Karpas-422 (cell line): ENCODE measurements at places on chromosomes 12 and 14.

DNA sequence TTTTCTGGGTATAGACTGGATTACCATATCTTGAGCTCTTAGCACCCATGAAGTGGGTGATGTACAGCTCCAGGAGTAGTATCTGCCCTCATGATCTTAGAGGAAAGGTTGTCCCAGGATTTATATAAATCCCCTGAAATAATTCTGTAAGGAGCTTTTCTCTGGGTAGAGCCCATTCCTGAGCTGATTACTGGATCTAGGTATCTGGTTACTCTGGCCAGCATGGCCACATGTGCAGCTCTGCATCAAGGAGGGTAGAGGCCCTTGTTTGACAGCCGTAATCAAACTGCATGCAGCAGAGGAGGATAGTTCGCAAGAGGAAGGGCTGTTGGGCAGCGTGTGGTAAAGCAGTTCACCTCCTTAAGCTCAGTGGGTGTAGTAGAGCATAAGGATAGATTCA, 8.5 kb downstream of the COX14 start:
- DNase-seq, result no peak

GRCh38 chr14:49641697-49642129, 6.7 kb upstream of the DNAAF2 start:
- no peak for DNase-seq

DNA sequence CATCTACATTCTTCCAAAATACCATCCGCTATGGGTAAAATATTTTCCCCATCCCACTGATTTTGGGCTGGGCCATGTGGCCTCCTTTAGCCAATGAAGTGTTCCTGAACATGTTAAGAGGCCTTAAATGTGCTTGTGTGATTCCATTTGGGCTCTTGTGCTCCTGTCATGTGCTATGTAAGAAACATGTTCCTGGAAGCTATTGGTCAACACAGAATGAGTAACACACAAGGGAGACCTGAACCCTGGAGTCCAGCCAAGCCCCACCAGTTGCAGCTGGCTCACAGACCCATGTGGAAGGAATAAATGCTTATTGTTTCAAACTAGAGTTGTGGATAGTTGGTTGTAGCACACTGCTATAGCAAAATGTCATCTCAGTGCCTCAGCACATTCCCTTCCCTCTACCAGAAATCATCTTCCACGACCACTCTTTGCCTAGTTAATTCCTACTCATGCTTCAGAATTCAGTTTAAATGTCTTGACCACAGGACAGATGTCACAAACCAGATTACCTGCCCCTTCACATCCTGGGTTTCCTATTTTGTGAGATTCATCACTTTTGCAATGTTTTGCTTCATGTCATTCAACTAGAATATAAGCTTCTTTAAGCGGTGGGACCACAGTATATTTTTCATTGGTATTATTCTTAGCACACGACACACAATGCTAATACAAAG, 217.3 kb upstream of the EEA1 start:
- peak; percentile 29 for DNase-seq

DNA sequence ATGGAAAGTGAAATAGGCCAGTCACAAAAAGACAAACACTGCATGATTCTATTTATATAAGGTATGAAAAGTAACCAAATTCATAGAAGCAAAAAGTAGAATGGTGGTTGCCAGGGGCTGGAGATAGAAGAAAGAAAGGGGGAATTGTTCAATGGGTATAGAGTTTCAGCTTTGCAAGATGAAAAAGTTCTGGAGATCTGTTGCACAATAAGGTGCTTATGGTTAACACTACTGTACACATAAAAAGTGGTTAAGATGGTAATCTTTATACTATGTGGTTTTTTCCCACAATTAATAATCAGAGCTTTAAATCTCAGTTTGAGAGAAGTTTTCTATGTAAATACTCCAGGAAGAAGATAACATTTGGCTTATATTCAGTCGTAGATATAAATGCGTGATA, 73.4 kb downstream of the SLC38A4 start:
- no peak for DNase-seq

DNA sequence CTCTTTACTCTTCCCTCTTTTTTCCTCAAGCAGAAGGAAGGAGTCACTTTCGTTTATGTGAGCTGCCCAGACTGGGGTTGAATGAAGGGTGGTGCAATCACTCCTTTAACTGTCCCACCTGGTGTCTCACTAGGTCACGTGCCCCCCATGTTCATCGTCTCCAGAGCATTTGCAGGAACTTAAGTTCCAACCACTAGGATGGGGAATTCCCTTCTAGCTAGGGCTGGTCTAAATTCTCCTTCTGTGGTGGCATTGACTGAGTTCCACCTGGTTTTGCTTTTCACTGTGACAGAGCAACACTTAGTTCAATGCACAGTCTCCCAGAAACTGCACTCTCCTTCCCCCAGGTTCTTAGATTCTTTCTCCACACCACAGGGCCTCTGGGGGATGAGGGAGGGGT, 9.5 kb downstream of the FANCM start:
- DNase-seq, result no peak

GRCh38 chr14:52856139-52856538, 64.7 kb upstream of the GNPNAT1 start:
- DNase-seq, result no peak

DNA sequence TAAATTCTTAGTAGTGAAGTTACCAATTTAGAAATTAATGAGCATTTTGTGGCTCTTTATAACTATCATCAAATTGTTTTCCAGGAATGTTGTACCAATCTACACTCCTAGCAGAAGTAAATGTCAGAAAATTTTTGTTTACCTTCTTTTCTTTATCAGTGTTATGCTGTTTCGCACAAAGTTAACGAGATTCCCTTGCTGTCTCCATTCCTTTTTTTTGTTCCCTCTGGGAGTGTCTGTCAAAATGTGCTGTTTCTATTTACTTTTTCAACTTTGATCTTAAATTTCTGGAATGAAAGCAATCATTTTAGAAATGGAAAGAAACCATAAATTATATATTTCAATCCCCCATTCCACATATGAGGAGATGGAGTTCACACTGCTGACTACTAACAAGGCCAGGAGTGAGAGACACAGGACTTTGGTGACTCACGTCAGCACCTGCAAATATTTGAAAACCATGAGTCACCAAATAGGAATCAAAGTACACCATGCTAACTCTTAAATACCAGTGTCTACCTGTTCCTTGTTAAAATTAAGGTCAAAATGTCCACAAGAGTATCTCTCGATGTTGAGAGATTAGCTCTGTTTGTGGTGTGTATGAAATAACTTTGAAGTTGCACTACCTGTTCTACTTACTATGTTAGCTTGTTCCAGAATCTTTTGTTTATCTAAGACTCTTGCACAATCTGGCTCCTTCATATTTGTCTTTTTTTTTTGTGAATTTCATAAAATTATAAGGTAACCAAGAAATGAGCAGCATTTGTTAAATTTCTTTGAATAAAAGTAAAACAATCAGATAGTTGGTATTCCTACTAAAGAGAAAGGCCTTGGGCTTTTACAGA, 106.0 kb downstream of the RMST start:
- DNase-seq, result peak; percentile 25

GRCh38 chr12:24688601-24689000, 260.3 kb downstream of the BCAT1 start:
- no peak for DNase-seq

DNA sequence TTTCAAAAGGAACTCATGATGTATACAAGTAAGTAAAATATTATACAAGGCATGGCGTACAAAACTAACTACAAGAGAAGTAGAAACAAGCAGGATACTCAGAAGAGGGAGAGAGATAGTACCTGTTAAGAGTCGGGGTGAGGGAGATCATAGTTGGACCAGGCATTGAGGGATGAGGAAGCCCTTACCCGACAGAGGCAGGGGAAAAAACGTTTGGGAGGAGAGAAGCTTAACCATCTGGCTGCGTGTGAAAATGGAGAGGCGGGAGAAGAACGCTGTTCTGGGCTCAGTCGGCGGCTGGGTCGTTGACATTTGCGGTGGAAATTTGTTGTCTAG, 575 bp upstream of the FMNL3 start:
- DNase-seq, result no peak

GRCh38 chr12:75554556-75554880, 43.1 kb upstream of the KRR1 start:
- no peak for DNase-seq

DNA sequence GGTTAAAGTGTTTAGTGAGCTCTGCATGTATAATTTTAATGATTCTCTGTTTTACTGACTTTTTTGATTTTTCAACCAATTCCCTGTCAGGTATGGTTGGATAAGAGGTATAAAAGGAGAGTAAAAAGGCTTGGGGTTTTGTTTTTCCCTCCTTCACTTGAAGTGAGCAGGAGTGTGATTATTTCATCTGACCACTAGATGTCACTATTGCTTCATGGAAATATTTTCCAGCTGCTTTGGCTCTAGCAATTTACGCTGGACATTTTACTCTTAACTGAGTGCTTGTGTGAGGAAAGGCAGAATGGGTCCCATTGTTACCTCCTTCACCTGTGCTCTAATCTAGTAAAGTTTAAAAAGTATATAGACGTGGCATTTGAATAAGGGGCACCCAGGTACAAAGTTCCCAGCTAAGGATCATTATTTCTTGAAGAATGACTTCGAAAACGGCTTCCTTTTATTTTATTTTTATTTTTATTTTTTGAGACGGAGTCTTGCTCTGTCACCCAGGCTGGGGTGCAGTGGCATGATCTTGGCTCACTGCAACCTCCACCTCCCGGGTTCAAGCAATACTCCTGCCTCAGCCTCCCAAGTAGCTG, 66.5 kb downstream of the TBC1D30 start:
- peak; percentile 85 for DNase-seq

DNA sequence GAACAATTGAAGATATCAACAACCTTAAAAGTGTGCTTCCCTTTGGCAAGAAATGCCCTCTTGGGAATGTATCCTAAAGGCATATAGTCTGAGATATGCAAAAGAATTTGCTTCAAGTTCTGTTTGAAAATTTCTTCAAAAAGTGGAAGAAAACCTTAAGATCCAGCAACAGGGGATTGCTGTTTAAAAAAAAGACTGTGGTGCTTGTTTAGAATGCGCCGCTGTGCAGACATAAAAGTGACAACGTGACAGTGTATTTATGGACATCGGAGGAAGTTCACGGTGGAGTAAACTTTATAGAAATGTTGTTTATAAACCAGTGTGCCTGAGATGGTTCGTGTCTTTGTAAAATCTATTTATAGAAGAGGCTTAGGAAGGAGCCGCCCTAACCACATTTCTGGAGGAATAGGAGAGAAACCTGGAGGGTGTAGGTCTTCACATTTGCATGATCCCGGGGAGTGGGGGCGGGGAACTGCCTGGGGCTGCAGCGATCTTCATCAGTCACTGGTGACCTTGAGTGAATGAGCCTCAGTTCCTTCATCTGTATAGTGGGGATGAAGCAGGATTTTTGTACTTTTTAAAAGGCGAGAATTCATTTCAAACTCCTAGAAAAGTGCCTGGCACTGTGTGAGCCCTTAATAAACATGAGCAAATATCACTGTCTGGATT, 27.5 kb downstream of the ADGRD1 start:
- DNase-seq, result no peak

GRCh38 chr14:31902002-31902401, 175.1 kb upstream of the ARHGAP5 start:
- no peak for DNase-seq

- DNase-seq, result no peak
Measured at GRCh38 chr12:120939523-120939922, 35.4 kb upstream of the SPPL3 start.

- DNase-seq, result no peak
Measured at GRCh38 chr12:62655666-62656151, 189.1 kb downstream of the MON2 start.

GRCh38 chr12:128786741-128787391, 36.9 kb downstream of the SLC15A4 start:
- no peak for DNase-seq

DNA sequence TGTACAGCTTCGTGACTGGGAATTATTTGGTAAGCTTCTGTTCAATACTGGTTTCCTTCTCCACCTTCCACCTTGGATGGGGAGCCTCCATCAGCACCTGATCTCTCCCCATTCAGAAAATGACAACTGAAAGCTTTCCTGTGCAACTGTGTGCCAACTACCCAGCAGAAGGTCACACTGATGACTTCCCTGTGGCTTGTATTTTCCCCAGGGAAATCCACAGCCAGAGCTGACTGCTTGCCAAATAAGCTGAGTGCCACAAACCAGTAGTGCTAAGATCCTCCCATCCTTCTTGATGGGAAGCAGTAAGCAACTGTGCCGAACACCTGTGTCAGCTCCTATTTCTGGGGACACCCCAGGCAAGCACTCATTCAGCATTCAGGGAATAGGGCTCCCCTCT, 257.2 kb upstream of the SOX5 start:
- no peak for DNase-seq

DNA sequence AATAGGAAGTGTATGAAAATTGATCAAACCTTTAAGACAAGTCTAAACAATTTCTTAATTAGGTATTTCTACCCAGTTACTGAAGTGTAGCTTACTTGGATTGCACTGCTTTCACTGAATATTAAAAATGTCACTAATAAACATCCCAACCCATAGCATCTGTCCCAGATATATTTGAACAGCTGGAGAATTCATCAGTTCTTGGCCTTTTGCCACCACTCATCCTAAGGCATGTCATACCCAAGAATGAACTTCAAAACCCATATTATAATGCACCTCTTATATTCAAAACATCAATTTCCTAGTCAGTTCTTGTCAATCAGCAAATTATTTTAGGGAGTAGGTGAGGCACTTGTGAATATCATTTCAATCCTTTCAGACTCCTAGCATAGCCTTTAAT, 392.3 kb downstream of the PAWR start:
- DNase-seq, result no peak
